ENCODE measurements at places on chromosomes 6 and 20.

GRCh38 chr20:50710492-50711063, 19.2 kb upstream of the RIPOR3 start:
- DNase-seq: no peak

DNA sequence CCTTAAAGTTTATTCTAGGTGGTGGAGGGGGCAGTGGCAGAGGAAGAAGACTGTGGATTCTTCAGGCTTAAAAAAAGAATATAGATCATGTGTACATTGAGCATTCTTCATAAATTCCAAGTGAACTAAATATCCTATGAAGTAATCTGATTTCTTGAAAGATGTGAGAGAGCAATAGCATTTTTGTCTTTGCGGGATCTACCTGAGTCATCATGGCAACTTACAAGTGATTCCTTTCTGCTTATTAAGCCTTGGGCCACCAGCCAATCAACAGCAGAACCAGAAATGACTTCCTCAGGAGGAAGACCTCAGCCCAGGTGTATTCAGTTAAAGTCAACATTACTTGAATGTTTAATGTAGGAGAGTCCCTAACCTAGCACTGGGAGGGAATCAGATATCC, 756.9 kb downstream of the TFAP2A start:
- no peak for DNase-seq

DNA sequence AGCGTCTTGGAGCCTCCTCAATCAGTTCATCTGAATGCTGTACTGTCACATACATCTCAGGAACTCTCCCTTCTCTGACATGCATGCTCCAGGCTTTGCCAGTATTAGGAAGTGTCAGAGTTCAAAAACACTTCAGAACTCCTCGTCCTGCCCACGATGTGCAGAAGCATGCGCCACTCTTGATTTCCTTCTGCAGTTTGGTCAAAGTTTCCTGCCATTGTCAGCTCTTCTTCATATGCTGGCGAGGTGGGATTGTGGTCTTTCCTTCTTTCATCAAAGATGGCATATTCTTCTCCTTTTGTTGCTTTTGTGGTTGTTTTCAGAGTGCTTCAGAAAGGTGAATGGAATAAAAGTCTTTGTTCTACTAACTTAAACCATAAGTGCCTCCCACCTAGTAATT, 21.0 kb downstream of the SLC13A3 start:
- DNase-seq: no peak

GRCh38 chr6:138517635-138518034, 18.3 kb upstream of the NHSL1 start:
- peak; percentile 23 for DNase-seq

DNA sequence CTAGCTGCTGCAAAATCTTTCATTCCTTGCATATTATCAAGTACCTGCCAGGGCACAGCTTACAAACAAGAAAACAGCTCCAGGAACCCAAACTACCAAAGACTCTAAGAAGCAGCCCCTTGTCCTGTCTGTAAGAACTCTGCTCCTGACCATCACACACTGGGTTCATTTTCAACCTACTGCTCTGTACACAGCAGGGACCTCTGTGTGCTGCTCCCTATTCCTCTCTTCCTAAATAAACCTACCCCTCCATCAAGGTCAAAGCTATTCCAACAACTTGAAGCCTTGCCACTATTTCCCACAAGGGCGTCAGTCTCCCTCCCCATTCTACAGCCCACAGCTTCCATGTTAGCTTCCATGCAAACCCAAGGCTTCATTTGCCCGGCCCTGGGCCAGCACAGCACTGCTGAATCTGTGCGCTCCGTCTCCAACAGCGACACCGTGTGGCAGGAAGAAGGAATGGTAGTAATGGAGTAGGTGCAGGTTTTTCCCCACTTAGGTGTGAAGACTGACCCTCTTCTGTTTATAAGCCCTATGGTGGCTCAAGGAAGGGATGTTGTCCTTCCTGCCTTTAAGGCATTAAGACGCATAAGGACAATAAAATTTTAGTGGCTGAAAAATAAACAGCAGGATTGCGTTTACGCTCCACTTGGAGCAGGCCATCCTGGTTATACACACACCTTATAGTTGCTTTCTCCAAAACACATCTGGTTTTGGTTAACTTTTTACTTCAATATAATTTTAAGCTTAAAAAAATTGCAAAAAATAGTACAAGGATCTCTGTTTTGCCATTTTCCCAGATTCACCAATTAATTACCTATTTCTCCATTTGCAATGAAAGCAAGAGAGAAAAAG, 115.2 kb upstream of the NXT1 start:
- peak; percentile 43 for DNase-seq

Data from 8988T (cell line).